ENCODE measurements at places on chromosomes 3 and 15. TPM values are rescaled to one million over a fixed set of nuclear protein-coding genes. Genes with fewer than 3 reads are reported as not detected.

DNA sequence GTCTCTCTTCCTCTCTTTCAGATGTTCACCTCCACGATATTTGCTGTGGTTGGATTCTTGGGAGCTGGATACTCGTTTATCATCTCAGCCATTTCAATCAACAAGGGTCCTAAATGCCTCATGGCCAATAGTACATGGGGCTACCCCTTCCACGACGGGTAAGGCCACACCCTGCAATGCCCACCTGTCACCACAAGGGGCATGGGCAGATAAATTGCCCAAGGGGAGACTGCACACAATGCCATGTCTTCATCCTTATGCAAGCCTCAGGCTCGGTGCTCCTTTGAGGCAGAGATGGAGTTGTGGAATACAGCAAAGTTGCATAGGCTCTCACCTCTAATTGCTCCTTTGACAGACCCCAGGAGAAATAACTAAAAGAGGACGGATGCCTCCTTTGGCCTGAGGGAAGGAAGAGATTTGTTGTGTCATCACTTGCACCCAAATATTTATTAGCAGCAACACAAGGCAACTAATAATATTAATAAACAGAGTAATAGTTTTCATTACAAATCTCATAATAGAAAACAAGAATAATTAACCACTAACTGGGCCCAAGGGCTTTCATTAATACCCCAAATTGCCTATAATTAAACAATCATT, 13.2 kb downstream of the TM4SF4 start:
- H3K4me1 ChIP-seq, result no peaks in the 10 kb centered on the region
- H3K36me3 ChIP-seq, result no peaks in the 10 kb centered on the region
- H3K4me3 ChIP-seq, result no peak overlapping the region
- no peak overlapping the region for H3K27ac ChIP-seq

DNA sequence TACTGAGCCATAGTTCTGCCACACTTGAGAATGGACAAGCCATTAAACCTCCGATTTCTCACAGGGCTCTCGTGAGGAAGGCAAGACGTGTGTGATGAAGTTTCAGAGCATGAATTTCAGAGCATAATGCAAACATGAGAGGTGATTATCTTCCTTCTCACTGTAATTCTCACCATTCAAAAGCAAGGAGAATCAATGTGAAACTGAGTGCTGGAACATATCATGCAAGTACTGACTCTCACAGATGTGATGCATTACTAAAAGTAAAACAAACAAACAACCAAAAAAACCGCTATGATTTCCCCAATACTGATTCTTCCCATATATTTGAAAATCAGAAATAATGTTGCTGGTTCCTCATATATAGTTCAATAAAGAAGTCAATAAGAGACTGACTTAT, 23.7 kb downstream of the P3H2 start:
- H3K27ac ChIP-seq, result peak overlapping the region; percentile 49
- peak; percentile 47 for DNase-seq
- no peaks in the 10 kb centered on the region for H3K4me1 ChIP-seq
- H3K4me3 ChIP-seq, result no peak overlapping the region
- no peaks in the 10 kb centered on the region for H3K36me3 ChIP-seq
- no peaks in the 10 kb centered on the region for H3K27me3 ChIP-seq

- H3K36me3 ChIP-seq, result no peaks in the 10 kb centered on the region
- H3K27ac ChIP-seq, result no peak overlapping the region
- H3K27me3 ChIP-seq, result no peaks in the 10 kb centered on the region
- no peak for DNase-seq
- H3K4me1 ChIP-seq, result peaks cover 19% of the 10 kb centered on the region
- no peak overlapping the region for H3K4me3 ChIP-seq
These were observed 15.2 kb downstream of the EFCC1 start for GRCh38 chr3:129016356-129016719.

- H3K27ac ChIP-seq, result no peak overlapping the region
- no peak for DNase-seq
- no peaks in the 10 kb centered on the region for H3K27me3 ChIP-seq
- H3K4me1 ChIP-seq, result no peaks in the 10 kb centered on the region
These were observed 5.1 kb upstream of the HAPLN3 start for GRCh38 chr15:88900309-88900981.

TRH gene
- not detected for polyA plus RNA-seq

DNA sequence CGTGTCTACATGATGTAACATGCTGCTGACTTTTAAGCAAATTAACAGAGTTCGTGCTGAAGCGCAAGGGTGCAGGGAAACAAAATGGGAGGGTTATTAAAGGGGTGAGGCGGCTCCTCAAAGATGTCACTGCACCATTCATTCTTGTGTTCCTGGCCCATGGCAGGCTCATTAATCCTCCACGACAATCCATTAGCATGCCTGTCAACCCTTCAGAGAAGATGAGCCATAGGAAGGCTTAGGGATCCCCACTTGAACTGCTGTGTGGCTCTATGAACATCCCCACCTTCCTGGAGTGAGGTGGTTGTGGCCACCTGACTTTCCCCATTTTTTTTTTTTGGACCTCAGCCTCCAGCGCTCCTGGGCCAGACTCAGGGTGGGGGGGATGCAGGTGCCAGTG, 45.8 kb downstream of the IGF1R start:
- no peak overlapping the region for H3K27ac ChIP-seq
- H3K4me1 ChIP-seq, result no peaks in the 10 kb centered on the region
- DNase-seq, result no peak

- no peaks in the 10 kb centered on the region for H3K27me3 ChIP-seq
- no peak overlapping the region for H3K4me3 ChIP-seq
- no peaks in the 10 kb centered on the region for H3K4me1 ChIP-seq
- no peak overlapping the region for H3K27ac ChIP-seq
These were observed 238.7 kb upstream of the TMCO5A start for GRCh38 chr15:37695719-37696118.

DNA sequence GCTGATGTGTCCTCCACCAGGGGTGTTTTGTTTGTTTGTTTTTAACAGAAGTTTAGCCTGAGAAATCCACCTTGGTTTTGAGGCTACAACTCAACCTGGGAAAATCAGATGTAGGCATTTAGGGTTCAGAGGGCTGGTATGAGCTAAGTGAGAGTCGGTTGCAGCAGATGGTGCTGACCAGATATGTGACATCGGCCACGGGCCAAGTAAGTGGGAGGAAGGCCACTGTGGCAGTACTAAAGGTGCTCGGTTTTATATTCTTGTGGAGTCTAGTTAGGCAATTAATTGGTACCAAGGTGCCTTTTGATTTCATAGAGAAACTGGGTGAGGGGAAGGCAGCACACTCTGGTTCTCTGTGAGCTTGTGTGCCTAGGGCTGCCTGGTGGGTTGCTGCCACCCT, 10.5 kb downstream of the MTMR14 start:
- H3K27ac ChIP-seq, result no peak overlapping the region
- H3K27me3 ChIP-seq, result no peaks in the 10 kb centered on the region
- peaks cover under 1% of the 10 kb centered on the region for H3K4me1 ChIP-seq
- peaks cover 14% of the 10 kb centered on the region for H3K36me3 ChIP-seq
- H3K4me3 ChIP-seq, result no peak overlapping the region
- DNase-seq, result no peak

DNA sequence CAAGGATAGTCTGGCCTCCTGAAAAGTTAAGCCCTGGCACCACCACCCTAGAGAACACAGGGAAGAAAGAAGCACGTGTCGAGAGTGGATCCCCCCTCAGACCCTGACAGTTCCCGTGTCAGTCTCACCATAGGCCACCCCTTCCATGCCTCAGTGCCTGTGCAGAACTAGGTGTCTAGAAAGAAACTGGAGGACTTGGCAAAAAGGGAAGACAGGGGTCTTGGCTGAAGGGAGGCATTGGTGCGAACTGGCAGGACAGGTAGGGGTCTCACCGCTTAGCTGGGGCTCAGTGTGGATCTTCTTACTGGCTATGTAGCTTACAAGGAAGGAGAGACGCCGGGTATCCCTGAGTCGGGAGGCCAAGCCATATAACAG, 518 bp downstream of the QARS1 start:
- H3K4me3 ChIP-seq, result peak overlapping the region; percentile 100
- H3K27ac ChIP-seq, result peak overlapping the region; percentile 92
- H3K4me1 ChIP-seq, result peaks cover 11% of the 10 kb centered on the region
- no peaks in the 10 kb centered on the region for H3K27me3 ChIP-seq
- peaks cover 23% of the 10 kb centered on the region for H3K36me3 ChIP-seq
- DNase-seq, result no peak

DNA sequence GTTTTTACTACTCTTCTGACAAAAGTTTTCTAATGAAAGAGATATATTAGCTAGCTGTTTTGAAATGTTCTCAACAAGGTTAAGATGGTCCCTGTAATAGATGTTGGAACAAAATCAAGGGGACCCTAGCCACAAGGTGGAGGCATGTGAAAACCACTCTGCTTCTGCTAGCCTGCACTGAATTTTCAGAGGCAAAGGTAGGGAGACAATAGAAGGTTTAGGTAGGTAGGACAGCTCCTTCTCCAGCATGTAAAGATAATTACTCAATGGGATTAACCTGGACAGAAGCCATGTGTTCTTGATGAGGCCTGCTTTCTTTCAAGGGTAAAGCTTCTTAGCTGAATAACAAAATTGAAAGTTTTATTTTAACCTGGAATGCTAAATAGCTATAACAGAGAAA, 333.5 kb downstream of the LSAMP start:
- no peaks in the 10 kb centered on the region for H3K27me3 ChIP-seq
- no peak overlapping the region for H3K4me3 ChIP-seq
- no peak for DNase-seq
- no peaks in the 10 kb centered on the region for H3K36me3 ChIP-seq
- no peaks in the 10 kb centered on the region for H3K4me1 ChIP-seq

GRCh38 chr15:61780278-61780980, 279.8 kb downstream of the VPS13C start:
- no peaks in the 10 kb centered on the region for H3K4me1 ChIP-seq
- H3K36me3 ChIP-seq, result no peaks in the 10 kb centered on the region
- H3K27ac ChIP-seq, result no peak overlapping the region
- DNase-seq, result no peak
- no peaks in the 10 kb centered on the region for H3K27me3 ChIP-seq

SAMD7 gene
- not detected for polyA plus RNA-seq

- H3K27me3 ChIP-seq, result no peaks in the 10 kb centered on the region
- H3K4me1 ChIP-seq, result no peaks in the 10 kb centered on the region
- no peak overlapping the region for H3K27ac ChIP-seq
- peaks cover 1% of the 10 kb centered on the region for H3K36me3 ChIP-seq
- DNase-seq, result no peak
These were observed 8.5 kb downstream of the UQCC5 start for GRCh38 chr3:52544937-52545336.

DNA sequence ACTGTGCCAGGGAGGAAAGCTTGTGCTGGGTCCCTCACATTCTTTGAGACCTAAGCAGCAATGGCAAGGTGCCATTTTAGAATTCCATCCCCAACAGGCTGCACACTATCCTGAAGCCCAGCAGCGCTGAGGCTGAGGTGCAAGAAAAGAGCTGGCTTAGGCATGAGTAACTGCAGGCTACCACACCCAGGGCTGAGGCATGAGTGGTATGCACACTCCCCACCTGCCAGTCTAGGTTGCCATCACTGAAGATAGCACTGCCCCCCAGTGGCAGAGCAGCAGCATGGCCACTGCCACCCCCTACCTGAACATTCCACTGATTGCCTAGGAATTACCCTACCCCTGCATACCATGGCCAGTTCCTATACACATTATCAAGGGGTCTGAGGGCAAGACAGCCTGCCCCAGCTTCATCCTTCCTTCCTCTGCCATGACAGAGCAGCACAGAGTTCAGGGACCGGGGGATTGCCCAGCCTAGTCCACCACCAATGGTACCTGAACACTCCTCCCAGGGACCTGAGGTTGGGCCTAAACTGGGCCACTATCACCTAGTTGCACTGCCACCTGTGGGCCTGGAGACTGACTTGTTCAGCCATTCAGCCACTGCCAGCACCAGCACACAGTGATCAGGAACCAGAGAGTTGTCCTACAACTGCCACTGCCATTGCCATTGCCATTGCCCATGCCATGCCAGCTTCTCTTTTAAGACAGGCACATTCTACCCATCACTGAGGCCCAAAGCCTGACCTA, 129.8 kb downstream of the SATB1 start:
- no peak overlapping the region for H3K27ac ChIP-seq
- H3K4me3 ChIP-seq, result no peak overlapping the region
- H3K4me1 ChIP-seq, result no peaks in the 10 kb centered on the region

GRCh38 chr15:33985287-33985686, 17.0 kb downstream of the CHRM5 start:
- H3K4me1 ChIP-seq, result no peaks in the 10 kb centered on the region
- H3K27me3 ChIP-seq, result no peaks in the 10 kb centered on the region
- no peak overlapping the region for H3K27ac ChIP-seq
- DNase-seq, result no peak

- no peaks in the 10 kb centered on the region for H3K4me1 ChIP-seq
- DNase-seq, result no peak
- H3K27ac ChIP-seq, result no peak overlapping the region
- H3K36me3 ChIP-seq, result no peaks in the 10 kb centered on the region
- H3K27me3 ChIP-seq, result no peaks in the 10 kb centered on the region
- no peak overlapping the region for H3K4me3 ChIP-seq
These were observed 8.8 kb downstream of the PDCD6IP start for GRCh38 chr3:33807191-33807590.

GCSAM gene
- 85.4 TPM for polyA plus RNA-seq

UBAP1L gene
- 0.84 TPM for polyA plus RNA-seq

LIPH gene
- polyA plus RNA-seq, result 5.1 TPM

DNA sequence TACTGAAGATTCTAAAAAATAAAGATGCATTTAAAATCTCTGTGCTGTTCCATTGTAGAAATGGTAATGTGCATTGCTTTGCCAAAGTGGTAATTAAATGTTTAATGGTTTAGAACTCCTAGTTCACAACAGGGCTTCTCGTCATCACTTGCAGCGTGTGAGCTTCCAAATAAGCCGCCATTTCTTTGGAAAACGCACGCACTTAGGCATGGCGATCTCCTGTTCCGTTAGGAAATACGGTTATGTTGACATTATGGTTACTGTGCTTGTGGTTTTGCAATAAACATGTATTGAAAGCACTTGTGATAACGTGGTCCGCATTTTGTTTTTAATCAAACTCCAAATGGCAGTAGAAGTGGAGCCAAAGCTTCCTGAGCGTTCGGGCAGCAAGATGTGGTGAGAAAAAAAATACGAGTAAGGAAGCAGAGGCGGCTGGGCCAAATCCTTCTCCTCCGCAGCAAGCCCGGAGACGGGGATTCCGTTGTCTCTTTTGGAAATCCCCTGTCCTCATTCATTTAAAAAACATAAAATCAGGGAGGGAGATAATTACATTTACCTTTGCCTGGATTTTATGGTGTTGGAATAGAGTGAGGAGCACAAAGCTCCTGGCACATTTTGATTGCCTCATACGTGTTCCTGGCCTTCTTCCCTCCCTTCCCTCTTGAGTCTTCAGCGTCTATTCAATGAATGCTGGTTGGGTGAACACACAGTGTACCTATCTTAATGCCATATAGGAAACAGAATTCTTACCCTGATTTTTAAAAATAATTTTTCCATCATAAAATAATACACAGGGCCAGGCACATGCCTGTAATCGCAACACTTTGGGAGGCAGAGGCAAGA, 97.5 kb downstream of the SLC49A4 start:
- peaks cover 15% of the 10 kb centered on the region for H3K4me1 ChIP-seq
- no peak for DNase-seq
- no peak overlapping the region for H3K27ac ChIP-seq
- no peak overlapping the region for H3K4me3 ChIP-seq
